ENCODE measurements at places on chromosomes 13 and 19.

DNA sequence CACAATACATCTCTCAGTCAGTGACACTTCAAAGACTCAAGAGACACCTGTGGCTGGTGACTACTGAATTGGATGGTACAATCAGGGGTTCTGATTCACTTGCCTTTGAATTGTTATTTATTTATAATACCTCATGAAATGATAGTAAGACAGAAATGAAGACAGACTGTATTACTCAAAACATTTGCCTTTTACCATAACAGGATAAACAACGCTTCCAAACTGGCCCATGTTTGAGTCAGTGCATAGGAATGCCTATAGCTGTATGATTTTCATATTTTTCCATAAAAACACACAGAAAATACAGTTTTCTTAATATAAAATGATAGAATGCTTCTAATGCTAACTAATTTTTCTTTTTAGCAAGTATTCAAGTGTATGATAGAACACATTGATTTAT lies 59.5 kb upstream of the FGF14 start:
- no peak for DNase-seq

GRCh38 chr19:14505488-14506239 lies 9.7 kb upstream of the GIPC1 start:
- no peak for DNase-seq

- DNase-seq = no peak
Measured at GRCh38 chr19:20334760-20335159, 167.7 kb downstream of the ZNF486 start.

DNA sequence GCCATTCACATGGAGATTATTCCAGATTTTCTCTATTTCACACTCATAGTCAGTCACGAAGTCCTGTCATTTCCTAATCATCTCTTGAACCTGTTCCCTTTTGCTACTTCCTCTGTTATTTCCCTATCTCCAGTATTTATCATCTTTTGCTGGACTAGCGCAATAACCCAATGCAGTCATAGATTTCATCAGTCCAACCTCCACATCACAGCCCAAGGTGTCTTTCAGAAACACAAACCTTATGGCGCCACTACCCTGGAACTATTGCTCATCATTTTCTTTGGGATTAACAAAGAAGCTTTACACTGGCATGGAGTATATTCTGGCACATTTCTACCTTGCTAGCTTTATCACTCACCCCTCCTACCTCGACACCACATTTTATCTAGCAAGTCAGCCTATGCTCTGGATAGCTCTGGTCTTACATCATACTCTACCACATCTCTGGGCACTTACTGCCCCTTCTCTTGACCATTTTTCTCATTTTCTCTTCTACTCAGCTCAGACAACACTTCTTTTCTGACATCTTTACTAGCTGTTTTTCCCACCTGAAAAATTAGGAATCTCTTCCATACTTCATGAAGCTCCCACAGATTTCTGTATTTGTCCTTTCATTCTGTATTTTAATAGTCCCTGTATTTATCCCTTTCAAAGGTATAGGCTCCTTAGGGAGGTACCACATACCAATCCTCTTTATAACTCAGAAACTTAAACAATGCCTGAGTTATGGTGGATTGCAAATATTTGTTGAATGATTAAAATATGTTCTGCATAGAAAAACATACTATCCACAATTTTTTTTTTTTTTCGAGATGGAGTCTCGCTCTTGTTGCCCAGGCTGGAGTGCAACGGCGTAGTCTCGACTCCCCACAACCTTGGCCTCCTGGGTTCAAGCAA lies 534.7 kb downstream of the KLF12 start:
- no peak for DNase-seq

- no peak for DNase-seq
Measured at GRCh38 chr13:83048419-83048818, 833.9 kb downstream of the SLITRK1 start.

GRCh38 chr19:46515879-46516350 lies 20.2 kb upstream of the PNMA8B start:
- peak; percentile 27 for DNase-seq

- no peak for DNase-seq
Measured at GRCh38 chr13:107534548-107534947, 680.8 kb downstream of the LIG4 start.

DNA sequence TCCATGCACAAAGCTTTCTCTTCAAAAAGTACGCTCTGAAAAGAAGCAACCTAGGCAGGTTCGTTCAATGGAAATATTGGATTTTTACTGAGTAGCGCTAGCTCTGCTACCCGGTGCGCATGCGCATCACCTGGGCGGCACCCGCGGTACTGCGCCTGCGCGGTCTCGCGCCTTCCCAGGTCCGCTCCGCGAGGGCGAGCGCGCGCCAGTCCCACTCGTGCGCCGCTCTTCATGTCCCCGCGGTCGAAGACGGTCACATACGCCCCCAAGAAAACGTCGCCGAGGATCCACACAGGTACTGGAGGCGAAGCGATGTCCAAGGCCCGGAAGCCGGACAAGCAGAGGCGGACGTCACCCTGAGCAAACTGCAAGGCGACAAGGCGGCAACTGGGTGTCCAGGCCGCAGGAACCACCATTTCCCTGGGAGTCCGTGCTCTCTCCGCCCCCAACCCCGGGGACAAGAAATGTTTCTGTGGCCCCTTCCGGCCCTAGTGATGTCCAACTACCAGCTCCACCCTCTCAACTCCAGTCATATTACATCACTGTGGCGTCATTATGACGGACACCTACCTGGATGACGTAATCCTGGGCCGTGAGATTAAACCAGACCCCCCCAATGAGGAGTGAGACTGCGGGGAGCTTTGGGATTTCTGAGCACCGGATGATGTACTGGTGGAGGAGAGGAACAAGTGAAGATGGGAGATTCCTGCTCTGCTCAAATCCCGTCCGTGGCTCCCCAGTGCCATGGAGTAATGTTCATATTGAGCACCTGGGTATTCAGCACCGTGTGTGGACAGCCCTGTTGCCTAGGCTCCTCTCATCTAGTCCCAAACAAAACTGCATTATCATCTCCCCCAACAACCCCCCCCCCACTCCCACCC lies 4.8 kb upstream of the KCNC3 start:
- DNase-seq = no peak

DNA sequence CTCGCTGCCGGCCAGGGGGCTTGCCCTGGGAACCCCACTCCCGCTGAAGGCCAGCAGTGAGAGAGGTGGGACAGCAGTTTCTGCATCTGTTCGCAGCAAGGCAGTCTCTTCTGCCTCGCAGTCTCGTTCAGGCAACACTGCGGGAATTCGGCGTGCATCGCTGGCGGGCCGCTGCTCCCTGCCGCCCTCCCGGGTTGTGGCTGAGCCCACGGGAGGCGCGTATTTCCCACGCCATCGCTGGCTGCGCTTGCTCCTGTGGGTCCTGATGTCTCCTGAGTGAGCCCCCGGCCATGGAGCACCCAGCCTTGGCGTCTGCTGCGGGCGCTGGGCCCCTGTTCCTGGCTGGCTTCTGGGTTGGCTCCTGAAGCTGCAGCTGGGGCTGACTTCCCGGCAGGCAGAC lies 227.9 kb downstream of the TEX29 start:
- no peak for DNase-seq

DNA sequence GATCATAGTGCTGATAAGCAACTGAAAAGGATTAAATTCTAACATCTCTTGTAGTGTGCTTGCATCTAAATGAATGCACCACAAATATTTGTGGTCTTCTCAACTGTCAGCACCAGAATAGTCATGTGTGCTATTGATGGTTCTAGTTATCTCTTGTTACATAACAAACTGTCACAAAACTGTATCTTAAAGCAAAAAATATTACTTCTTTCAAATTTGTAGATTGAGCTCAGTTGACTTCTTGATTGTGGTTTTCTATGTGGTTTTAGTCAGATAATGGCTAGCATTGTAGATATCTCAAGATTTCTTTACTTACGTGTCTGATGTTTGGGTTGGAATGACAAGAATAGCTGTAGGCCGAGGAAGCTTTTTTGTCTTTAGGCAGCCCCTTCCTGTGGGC lies 431.3 kb downstream of the SLITRK6 start:
- no peak for DNase-seq

GRCh38 chr19:13537454-13537853 lies 31.2 kb upstream of the CACNA1A start:
- no peak for DNase-seq

- DNase-seq = peak; percentile 52
Measured at GRCh38 chr13:19957320-19958154, 990 bp upstream of the ZMYM2 start.

- no peak for DNase-seq
Measured at GRCh38 chr13:35760735-35761281, 284.3 kb upstream of the MAB21L1 start.

DNA sequence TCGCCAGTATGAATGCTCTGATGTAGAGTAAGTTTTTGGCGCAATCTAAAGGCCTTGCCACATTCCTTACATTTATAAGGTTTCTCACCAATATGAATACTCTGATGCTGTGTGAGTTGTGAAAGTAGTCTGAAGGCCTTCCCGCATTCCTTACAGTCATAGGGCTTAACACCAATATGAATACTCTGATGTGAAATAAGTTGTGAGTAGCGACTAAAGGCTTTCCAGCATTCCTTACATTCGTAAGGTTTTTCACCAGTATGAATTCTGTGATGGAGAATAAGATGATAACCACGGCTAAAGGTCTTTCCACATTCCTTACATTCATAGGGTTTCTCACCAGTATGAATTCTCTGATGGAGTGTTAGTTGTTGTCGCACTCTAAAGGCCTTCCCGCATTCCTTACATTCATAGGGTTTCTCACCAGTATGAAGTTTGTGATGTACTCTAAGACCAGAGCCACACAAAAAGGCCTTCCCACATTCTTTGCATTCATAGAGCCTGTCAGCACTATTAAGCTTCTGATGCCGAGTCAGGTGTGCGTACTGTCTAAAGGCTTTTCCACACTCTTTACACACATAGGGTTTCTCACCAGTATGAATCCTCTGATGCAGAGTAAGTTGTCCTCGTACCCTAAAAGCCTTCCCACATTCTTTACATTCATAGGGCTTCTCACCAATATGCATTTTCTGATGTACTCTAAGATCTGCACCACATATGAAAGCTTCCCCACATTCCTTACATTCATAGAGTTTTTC lies 14.1 kb upstream of the ZFP14 start:
- no peak for DNase-seq
